ENCODE measurements at places on chromosomes 1 and 21. TPM values are rescaled to one million over a fixed set of nuclear protein-coding genes. Genes with fewer than 3 reads are reported as not detected.
A peak's percentile ranks its signal among the peaks of the same experiment; 100 is the strongest.

Gene TNFSF4
- total RNA-seq: 24.0 TPM

Gene APCS
- not detected for total RNA-seq

Gene GRHL3
- total RNA-seq: 0.31 TPM

Gene ARMH1
- total RNA-seq: 3.0 TPM

Gene FCER1A
- total RNA-seq: 1.2 TPM

Gene RCC1
- total RNA-seq: 11.8 TPM

Gene GBP2
- 164 TPM for total RNA-seq

Gene FBXO2
- 4.7 TPM for total RNA-seq

Gene LCE2A
- total RNA-seq: not detected

DNA sequence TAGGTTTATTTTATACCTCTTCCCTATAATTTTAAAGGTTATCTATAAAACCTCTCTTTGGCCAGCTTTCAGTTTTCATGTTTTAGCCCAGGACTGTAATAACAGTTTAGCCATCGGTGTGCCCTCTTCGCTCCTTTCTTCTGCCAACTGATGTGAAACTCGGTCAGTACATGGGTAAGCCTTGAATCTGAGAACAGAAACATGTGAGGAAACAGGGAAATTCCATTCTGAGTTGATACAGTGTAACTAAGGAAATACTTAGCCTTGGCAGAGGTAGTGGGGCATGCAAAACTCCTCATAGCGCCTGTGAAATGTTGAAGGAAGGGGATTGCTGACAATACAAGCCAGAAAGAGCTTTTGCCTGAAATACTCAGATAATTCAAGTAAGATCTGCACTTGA lies 465.2 kb downstream of the NCAM2 start:
- ATAC-seq: no peak

- no peak for ATAC-seq
These were observed 4.4 kb upstream of the CAPN2 start for GRCh38 chr1:223708001-223708359.

DNA sequence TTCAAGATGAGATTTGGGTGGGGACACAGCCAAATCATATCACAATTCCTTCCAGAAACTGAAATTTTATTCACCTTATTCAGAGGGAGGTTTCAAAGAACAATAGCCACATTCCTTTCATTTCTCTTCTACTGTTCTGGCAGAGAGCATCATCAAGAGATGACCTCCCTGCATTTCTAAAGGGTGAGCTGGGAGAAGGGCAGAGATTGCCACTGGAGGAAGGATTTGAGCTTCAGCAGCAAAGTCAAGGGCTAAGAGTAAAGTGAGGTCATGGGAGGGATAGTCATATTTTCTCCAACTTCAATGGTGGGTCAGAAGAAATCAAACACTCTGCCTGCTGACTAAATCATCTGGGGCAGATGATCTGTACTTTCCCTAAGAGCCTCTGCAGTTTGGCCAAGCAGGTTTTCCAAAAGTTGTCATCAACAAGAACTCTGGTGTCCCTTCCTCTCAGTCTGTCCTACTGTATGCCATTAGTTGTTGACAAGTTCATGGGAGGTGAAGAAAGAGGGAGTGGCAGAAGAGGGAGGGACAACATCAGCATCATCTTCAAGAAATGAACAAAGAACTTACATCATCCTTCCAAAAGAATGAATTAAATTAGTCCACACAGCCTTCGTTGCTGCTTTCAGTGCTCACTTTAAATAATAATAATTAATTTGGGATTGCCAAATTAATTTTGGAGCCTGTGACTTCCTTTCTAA lies 298.3 kb downstream of the ASTN1 start:
- ATAC-seq: no peak

GRCh38 chr1:232186931-232187330 lies 443.0 kb downstream of the SIPA1L2 start:
- no peak for ATAC-seq

- peak; percentile 65 for ATAC-seq
These were observed 320.1 kb downstream of the TGFB2 start for GRCh38 chr1:218665221-218665620.

DNA sequence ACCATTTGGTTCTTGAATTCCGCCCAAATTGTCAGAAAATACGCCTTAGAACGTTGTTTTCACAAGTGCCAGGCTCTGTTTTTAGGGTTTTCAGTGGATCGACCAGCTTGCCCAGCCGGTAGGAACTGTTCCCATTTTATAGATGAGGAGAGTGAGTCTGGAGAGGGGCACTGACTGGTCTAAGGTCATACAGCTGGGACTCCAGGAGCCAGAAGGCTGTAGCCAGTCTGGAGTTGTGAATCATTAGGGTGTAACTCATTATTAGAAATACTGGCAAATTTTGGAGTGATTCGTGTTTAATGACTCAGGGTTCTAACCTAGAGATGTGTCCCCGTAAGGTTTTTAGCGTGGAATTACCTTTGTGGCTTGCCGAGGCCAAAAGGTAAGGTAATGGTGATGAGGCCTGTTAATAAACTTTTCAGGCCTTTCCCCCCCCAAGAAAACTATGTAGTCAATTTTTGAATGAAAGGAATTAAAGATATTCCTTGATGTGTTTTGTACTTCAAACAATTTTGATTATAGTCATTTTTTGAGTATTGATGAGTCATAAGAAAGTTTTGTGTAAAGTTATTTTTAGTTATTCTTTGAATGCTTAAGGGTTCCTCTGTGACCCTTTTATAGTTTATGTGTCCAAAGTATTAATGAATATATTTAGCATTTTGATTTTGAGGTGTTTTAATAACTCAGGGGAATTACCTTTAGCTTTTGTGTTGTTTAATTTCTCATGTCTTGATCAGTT lies 2.1 kb downstream of the DYRK1A start:
- ATAC-seq: no peak

DNA sequence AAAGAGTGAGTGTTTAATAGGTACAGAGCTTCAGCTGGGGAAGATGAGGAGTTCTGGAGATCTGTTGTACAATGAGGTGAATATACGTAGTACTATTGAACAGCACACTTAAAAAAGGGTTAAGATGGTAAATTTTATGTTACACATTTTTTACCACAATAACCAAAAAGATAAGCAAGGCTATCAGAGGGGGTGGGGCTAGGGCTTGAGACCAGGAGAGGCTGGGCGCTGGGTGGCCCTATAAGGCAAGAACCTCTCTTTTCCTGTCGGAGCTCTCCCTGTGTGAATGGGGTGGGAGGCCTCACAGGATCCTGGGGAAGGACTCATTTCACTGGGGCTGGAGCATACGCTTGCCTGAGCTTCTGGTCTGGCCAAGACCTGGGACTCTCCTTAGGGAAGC lies 9.0 kb downstream of the SLC41A1 start:
- no peak for ATAC-seq

DNA sequence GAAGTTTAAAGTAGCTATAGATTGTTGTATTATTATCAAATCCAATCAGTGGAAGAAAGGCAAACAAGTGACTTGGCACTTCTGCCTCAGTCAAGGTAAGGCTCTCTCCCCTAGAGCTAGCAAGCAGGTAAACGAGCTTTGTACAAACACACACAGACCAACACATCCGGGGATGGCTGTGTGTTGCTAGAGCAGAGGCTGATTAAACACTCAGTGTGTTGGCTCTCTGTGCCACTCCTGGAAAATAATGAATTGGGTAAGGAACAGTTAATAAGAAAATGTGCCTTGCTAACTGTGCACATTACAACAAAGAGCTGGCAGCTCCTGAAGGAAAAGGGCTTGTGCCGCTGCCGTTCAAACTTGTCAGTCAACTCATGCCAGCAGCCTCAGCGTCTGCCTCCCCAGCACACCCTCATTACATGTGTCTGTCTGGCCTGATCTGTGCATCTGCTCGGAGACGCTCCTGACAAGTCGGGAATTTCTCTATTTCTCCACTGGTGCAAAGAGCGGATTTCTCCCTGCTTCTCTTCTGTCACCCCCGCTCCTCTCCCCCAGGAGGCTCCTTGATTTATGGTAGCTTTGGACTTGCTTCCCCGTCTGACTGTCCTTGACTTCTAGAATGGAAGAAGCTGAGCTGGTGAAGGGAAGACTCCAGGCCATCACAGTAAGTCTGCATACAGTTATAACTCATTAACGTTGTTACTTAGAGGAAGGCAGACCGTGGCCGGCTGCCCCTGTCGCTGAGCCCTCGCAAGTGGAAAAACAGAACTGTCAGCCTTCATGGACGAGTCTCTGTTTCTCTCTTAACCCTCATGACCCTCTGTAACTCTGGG lies at the start of gene PALMD:
TSS of gene PALMD (plus strand) at position 415 of the 833 bp plus-strand sequence. CDS start at position 620, 205 bp downstream.
- ATAC-seq: peak; percentile 28

DNA sequence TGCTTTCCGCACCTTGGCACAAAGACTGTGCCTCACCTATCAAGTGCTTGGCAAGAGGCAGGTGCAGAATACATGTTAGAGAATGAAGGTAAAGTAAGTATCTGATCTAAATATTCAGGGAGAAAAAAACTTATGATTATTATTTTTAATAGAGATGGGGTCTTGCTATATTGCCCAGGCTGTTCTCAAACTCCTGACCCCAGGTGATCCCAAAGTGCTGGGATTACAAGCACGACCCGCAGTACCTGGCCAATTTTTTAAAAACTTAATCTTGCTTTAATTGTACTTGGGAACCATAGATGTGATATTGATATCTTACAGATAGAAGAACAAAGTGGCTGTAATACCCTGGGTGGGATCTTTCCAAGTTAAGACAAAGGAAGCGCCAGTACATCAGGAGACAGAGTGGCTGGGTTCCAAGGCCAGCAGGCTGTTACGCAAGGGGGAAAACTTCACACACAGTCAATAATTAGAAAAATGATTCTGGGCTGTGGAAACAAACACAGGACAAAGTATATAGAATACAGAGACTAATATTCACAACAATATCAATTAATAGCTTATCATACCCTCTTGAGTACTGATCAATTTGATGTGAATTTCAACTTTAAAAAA lies 58.6 kb upstream of the ATP1A1 start:
- ATAC-seq: no peak

GRCh38 chr1:53075206-53075605 lies 13.2 kb downstream of the PODN start:
- ATAC-seq: no peak

DNA sequence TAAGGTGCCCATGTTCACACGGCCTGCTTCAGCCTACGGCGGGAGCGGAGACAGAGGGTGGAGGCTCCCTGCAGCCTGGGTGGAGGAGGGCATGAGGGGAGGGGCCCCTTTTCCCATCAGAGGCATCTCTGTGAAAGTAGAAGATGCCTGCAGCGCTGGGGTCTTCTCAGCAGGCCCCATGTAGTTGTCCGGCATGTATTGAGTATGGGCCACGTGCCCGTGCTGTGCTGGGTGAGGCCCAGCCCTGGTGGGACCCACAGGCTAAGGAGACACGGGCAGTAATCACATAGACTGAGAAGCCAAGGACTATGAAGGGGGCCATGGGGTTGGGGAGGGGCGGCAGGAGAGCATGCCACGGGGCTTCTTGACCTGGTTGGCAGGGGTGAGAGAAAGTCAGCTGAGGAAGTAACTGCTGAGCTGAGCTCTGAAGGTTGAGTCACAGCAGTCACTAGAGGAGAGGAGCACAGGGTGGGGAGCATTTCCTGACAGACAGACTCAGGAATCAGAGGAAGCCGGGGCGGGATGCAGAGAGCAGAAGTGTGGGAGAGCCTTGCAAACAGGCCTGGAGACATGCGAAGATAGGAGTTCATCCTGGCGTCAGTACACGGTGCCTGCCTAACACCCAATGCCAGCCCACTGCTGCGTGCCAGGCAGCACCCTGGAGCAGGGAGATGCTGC lies 21.6 kb downstream of the PSEN2 start:
- ATAC-seq: no peak

- ATAC-seq: no peak
These were observed 20.5 kb upstream of the RNF186 start for GRCh38 chr1:19835578-19835977.

- peak; percentile 55 for ATAC-seq
These were observed 123.3 kb upstream of the GADD45A start for GRCh38 chr1:67561704-67562113.
